Psoas muscle (tissue), 8 donors: ENCODE measurements at places on chromosomes 3 and 15. TPM values are rescaled to one million over a fixed set of nuclear protein-coding genes. Genes with fewer than 3 reads are reported as not detected.
A peak's percentile ranks its signal among the peaks of the same experiment; 100 is the strongest.

Gene CFAP161
- total RNA-seq, result not detected

Gene PLCH1
- total RNA-seq, result 0.05 TPM

GRCh38 chr3:56997041-56997440 lies 63.4 kb upstream of the SPATA12 start:
- no peak for DNase-seq

DNA sequence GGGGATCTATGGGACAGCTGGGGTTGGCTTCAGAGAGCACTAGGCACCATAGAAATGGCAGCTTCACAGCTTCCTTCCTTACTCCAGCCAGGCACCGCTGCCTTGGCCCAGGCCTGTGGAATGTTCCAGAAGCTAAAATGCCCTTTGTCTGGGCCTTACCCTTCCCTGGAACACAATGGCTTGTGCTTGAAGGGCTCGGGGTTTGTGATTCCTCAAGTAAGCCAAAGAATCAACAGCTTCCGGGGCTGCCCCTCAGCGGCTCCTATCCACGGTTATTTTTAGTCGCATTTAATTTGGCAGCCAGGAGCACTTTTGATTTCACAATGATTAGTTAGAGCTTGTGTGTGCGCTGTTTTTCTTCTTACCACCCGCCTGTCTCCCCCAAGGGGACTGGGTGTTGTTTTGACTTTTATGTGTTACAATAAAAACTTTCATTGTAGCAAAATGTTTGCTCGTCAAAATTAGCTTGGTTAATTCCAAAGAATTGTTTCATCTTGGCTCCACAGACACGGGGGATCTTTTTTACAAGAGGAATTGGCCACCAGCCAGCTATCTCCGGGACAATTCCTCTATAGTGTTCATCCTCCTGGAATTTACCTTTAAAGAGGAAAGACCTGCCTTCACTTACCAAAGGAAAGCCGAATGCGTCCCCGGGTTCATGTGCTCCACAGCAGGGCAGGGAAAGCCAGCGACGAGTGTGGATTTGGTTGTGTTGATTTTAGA lies 73.8 kb downstream of the TLE3 start:
- DNase-seq, result peak; percentile 72
